Mesothelial cell of epicardium (in vitro differentiated cells): ENCODE measurements at places on chromosomes 13 and 19.

DNA sequence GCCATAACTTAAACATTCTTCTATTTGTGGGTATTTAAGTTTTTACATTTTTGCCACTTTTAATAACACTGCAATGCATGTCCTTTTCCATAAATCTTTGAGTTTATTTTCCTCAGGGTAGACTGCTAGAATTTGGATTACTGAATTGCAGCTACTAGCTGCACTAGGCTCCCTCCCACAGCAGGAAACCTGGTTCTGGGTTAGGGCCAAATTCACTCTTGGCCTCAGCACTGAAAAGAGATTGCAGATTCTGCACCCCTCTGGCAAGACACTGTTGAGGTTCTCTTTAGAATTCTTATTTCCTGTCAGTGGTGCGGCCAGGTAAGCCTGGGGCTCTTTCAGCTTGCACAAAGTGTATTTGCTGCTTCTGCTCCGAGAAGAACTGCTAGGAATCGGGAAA, 155.7 kb downstream of the ENOX1 start:
- no peak for DNase-seq

- DNase-seq: no peak
Measured at GRCh38 chr13:24670174-24670573, 10.0 kb upstream of the ATP12A start.

DNA sequence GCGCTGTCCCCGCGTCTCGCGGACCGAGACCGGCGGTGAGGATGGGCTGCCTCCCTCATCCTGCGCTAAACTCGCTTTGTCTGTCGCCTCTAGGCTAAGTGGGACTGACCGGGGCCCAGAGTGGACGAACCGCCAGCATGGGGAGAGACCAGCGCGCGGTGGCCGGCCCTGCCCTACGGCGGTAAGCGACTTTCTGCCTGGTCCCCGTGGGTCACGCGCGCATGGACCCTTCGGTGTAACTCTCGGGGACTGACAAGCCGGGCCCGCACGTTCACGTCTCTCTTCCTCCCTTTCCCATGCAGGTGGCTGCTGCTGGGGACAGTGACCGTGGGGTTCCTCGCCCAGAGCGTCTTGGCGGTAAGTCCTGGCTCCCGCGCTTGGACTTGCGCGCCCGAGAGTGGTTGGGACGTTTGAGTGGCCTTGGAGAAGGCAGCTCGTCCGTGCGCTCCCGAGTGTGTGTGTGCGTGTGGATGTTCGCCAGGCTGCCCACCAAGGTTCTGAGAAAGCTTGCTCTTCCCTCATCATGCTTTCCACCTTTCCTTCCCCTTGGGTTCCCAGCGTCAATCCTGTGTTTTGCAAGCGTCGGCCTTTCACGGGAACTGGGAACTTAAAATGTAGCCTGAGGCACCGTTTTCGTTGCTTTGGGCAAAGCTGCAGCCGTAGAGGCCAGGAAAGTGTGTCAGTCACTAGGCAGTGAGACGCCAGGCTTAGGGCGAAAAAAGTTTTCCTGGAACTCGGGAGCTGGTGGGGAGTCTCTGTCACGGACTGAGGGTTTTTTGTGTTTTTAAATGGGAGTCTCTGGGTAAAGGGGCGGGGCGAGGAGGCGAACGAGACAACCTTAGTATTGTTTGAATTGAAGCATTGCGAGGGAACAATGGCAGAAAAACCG, 927 bp downstream of the COL4A2 start:
- no peak for DNase-seq

- no peak for DNase-seq
Measured at GRCh38 chr19:49155820-49156346, 687 bp upstream of the HRC start.

DNA sequence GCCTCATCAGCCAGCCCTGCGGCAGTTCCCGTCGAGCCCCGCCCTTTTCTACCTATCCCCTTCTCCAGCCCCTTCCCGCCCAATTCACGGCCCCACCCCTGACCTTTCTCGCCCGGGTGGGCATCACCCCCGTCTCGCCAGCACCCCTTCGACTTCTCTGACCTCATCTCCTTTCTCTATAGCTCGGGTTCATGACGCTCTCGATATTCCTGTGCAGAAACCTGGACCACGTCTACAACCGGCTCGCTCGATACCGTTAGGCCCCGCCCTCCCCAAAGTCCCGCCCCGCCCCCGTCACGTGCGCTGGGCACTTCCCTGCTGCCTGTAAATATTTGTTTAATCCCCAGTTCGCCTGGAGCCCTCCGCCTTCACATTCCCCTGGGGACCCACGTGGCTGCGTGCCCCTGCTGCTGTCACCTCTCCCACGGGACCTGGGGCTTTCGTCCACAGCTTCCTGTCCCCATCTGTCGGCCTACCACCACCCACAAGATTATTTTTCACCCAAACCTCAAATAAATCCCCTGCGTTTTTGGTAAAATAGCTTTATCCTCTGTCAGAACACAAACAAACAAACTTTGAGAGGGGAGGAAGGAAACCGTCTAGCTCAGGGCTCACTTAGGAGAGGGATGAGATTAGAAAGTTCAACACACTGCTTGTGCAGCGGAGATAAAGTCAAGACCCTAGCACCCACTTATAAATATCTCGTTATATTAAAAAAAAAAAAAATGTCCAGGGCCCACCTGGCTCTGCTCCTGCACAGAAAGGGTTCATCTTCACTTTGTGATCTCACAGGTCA, 5.1 kb downstream of the CD37 start:
- no peak for DNase-seq

- DNase-seq: peak; percentile 57
Measured at GRCh38 chr13:25574437-25575411, 202.9 kb downstream of the ATP8A2 start.

DNA sequence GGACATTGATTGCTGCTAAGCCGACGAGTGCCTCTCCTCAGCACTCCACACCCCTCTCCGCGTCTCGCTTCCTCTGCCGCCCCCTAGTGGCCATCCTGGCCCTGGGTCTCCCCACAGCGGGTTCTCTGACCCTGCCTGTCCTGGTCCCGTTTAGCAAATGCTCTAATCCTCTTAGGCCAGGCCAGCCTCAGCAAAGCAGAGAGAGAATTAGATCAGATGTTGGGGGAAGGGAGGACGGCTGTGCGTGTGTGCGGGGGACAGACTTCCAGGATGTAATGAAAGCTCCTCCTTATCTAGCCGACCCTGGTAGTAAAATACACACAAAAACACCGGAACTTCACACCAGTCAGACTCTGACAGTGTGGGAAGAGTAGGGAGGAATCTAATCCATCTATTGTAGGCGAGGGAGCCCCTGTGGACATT, 4.5 kb downstream of the TPRX2 start:
- DNase-seq: peak; percentile 91

- no peak for DNase-seq
Measured at GRCh38 chr13:26762745-26763345, 2.3 kb upstream of the GPR12 start.

DNA sequence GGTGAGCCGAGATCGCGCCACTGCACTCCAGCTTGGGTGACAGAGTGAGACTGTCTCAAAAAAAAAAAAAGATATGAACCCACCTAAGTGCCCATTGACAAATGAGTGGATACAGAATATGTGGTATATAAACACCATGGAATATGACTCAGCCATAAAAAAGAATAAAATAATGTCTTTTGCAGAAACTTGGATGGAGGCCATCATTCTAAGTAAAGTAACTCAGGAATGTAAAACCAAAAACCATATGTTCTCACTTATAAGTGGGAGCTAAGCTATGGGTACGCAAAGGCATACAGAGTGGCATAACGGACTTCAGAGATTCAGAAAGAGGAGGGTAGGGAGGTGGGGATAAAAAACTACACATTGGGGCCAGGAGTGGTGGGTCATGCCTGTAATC, 29.5 kb downstream of the PLA2G4C start:
- DNase-seq: no peak

DNA sequence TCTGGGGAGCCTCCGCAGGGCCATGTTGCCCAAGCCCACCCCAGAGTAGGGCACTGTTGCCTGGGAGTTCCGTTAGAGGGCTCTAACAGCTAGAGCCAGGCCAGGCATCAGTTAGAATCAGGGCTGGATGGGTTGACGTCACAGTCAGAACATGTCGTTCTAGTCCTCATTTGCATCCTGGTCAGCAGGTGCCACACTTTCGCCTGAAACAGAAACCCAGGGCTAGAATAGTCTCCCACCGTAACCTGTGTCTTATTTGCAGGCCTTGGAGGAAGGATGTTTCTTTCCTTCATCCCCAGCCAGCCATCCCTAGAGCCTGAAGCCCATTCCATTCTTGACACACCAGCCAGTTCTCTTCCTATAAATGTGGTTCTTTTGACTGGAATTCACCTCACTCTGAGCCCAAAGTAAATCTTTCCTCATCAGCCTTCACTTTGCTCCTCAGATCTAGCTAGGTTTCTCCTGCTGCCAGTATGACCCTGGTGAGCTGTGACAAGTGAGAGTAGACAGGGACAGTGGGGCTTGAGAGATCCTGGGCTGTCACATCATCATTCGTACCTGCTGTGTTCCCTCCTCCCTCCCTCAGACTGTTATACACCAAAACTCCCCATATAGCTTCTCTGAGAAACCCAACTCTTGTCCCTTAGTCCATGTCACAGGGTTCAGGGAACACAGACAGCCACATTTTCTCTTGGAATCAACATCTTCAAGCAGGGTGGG, 12.2 kb upstream of the CCDC97 start:
- no peak for DNase-seq

GRCh38 chr13:44211286-44211685, 162.3 kb upstream of the SERP2 start:
- DNase-seq: no peak

- no peak for DNase-seq
Measured at GRCh38 chr13:73248711-73249580, 190.1 kb downstream of the KLF5 start.

DNA sequence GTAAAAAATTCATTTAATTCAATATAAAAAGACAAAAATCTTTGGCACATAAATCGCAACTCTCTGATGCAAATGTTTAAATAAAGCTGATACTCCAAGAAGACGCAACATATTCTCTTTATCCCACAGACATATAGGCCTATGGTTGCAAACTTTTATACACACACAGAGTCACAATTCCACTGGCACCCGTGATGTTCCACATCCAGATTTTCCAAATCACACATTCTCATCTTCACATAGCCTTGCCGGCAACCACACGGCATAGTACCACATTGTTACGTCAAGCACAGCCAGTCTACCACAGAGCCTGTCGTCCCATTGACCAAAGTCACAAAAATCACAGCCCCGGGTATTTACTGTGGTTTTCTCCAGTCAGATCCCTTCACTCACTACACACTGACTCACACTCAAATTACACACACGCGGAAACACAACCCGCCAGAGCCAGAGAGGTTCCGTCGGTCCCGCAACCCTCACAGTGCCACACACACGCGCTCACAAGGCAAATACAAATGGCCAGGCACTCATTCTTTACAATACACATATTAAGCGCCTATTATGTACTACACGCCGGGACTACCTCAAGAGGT, 546 bp upstream of the ZNF546 start:
- no peak for DNase-seq

DNA sequence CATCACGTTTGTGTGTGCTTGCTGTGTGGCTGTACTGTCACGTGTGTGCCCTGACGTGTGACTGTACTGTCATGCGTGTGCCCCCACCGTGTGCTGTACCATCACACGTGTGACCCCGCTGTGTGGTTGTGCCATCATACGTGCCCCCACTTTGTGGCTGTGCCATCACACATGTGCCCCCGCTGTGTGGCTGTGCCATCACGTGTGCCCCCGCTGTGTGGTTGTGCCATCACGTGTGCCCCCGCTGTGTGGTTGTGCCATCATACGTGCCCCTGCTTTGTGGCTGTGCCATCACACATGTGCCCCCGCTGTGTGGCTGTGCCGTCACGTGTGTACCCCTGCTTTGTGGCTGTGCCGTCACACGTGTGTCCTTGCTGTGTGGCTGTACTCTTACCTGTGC, 25.7 kb downstream of the TFDP1 start:
- DNase-seq: no peak

DNA sequence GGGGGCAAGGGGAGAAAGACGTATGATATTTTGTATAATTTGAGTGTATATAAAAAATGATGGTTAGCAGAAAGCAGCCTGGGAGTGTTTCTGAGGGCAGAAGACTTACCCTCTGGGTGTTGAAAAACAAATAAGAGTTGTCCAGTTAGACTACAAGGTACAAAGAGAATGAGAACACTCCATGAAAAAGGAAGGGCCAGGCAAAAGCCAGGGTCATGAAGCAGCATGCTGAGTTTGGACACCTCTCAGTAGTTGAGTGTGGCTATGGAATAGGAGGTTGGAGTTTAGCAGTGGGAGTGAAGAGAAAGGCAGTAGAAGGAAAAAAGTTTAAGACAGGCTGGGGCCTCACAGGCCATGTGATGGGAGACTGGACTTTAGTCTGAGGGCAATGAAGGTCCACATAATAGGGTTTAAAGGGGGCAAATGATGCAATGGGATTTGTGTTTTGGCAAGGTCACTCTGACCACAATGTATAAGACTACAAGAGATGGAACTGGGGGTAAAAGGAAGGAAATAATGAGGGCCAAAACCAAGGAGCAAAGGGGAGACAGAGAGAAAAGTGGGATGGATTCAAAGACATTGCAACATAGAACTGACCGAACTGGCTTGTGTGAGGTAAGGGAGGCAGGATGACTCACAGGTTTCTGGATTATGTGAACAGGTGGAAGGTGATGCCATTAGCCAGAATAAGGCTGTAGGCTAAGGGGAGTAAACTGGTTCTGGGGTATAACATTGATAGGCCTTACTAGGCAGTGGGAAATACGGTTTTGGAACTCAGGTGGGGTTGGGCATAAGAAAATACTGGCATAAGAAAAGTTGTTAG, 76.6 kb downstream of the SERP2 start:
- DNase-seq: no peak

DNA sequence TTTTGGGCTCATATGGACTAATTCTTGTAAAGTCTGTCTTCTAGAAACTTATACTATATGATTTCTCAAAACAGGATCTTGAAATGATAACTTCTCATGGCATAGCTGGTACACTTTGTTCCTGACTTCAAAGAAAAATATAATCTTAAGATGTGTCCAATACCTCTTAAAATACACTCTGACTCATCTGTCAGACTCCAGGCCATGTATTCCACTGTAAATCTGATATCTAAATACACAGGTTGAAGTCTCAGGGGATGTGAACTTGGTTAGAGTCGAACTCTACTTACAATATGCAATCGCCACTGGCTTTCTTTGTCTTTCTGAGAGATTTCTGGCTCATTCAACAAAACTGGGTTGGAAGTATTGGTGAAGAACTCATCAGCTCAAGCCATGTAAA, 99.8 kb downstream of the LACC1 start:
- no peak for DNase-seq

- no peak for DNase-seq
Measured at GRCh38 chr19:29107831-29108230, 105.1 kb downstream of the UQCRFS1 start.
